ENCODE measurements at places on chromosomes 3 and 15.
A peak's percentile ranks its signal among the peaks of the same experiment; 100 is the strongest.

DNA sequence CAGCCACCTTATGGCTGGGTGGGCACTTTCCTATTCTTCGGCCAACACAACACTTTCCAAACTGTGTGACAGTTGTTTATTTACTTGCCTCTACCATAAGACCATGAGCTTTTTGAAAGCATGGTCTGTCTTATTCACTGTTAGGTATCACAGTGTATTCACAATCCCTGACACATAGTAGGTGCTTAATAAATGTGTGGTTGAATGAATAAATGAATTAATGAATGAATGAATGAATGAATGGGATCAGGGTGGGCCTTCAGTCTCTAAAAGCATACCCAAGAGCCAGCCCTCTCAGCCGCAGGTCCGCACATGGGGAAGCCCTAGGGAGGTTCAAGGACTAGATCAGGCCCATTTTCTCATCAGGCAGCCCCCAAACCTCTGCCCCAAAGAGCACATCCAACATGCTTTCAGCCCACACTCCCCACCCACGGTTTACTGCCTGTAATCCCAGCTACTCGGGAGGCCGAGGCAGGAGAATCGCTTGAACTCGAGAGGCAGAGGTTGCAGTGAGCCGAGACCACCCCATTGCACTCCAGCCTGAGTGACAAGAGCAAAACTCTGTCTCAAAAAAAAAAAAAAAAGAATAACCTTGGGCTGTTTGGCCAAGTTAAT lies 95.9 kb downstream of the LIPC start:
- DNase-seq: no peak

DNA sequence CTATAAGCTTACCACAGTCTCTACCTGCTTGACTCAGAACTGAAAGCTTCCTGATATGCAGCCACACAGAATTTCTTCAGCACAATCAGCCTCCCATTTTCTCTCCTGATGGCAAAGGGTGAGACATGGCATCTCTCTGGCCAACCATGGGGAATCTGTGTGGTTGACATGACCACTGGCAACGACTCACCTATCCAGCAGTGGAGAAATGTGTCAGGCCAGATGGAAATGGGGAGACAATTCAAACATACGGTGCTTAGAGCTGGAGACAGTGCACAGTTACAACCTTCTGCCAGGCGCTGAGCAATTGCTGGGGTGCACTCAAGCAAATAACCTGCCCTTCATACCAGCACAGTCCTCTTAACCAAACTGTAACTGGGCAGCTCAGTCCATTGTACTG lies 3.6 kb downstream of the ZNF385D start:
- DNase-seq: no peak

- DNase-seq: no peak
Observed at GRCh38 chr3:69536306-69537020, 150.6 kb upstream of the FRMD4B start.

DNA sequence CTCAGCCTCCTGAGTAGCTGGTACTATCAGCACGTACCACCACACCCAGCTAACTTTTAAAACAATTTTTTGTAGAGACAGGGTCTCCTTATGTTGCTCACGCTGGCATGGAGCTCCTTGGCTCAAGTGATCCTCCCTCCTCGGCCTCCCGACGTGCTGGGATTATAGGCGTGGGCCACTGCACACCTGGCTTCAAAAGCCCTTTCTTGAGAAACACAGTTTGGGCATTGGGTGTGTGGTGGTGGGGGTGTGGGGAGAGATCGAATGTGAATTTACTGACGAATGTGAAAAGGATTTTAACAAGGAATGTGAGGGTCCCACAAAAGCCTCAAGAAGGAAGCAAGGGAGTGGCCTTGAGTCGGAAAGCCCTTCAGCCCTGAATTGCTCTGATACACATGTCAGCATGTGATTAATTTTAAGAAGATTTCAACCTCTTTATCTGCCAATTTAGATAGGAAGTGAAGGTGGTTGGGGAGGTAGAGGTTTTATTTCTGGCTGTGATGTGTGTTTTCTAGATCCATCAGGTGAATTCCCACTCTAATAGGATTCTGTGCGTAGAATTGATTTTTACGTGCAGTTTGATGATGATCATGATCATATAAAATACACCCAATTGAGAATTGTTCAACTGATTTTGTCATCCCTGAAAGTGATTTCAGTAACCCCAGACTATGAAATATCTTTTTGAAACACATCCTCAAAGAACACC lies 1.1 kb downstream of the CCR4 start:
- no peak for DNase-seq

- DNase-seq: no peak
Observed at GRCh38 chr3:52880474-52880873, 16.9 kb downstream of the STIMATE start.

DNA sequence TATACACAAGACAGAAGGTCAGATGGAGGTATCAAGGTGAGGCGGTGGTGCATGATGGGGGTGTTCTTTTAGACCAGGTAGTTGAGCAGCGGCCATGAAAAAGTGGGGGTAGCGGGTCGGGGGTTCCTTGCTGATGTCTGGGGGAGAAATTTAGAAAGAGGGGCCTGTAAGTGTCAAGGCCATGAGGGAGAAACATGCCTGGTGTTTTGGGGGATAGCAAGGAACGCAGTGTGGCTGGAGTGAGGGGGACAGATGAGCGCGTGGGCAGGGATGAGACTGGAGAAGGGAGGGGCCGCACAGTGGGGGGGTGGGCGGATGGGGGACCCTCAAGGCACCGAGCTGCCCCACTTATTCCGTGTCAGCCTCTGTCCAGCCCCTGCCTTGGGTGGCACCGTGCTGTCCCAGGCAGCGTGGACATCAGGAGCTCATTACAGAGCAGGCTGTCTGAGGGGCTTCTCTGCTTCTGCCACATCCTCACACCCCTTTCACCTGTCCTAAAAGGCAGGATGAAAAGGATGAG lies 143.3 kb downstream of the SMAD6 start:
- DNase-seq: no peak

DNA sequence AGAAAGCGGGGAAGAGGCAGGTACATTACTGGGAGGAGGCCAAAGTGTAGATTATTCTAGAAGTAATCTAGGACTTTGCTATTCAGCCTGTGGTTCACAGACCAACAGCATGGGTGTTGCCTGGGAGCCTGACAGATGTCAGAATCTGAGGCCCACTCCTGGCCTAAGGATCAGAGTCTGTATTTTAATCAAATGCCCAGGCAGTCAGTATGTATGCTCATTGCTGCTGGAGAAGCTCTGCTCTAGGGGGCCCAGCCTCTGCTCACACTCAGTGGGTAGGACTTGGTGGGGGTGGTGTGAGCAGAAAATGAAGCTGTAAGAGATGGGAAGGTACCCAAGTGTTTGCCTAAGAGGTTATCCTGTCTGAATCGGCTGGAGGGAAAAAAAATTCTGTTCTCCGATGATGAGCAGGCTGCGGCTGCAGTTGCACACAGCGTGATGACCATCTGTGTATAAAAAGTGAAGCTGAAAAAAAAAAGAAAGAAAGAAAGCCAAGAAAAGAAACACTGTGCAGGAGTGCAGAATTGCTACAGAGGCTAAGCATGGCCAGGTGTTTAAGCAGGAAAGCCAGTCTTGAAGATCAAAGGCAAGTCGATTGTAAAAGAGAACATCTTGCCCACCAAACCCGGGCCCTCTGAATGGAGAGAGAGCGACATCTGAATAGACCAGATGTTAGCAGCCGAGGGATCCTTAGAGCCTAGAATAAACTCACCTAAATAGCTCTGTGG lies 65.2 kb downstream of the EIF4E3 start:
- DNase-seq: no peak

DNA sequence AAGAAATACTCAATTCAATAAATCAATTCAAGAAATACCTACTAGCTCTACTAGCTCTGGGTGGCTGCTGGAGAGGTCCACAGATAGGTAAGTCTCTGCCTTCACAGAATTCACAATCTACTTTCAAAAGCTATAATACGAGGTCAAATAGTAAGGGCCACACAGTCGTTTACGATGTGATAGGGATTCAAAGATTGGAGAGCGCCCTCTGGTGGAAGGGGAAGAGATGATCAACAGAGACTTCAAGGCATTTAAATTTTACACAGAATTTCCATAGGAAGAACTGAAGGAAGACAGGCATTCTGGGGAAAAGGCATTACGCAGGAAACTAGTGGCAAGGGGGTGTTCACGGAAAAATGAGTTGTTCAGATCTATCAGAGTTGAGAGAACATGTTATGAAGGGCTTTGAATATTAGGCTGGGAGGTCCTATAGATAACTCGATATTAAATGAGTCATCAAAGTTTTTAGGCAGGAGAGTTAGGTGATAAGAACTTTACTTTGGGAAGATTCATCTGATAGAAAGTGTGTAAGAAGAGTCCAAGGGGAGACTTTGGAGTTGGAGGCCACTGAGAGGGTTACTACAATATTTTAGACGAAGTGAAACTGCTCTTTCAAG lies 128.8 kb downstream of the FRMD5 start:
- peak; percentile 14 for DNase-seq

- DNase-seq: no peak
Observed at GRCh38 chr15:33735637-33736247, 232.6 kb upstream of the CHRM5 start.

- no peak for DNase-seq
Observed at GRCh38 chr15:71251584-71252043, 136.3 kb downstream of the THSD4 start.

GRCh38 chr3:172244011-172244410 lies 204.2 kb downstream of the GHSR start:
- DNase-seq: no peak

- DNase-seq: no peak
Observed at GRCh38 chr15:63251701-63252100, 25.7 kb upstream of the APH1B start.

- DNase-seq: no peak
Observed at GRCh38 chr3:64645243-64645642, 42.6 kb downstream of the ADAMTS9 start.

DNA sequence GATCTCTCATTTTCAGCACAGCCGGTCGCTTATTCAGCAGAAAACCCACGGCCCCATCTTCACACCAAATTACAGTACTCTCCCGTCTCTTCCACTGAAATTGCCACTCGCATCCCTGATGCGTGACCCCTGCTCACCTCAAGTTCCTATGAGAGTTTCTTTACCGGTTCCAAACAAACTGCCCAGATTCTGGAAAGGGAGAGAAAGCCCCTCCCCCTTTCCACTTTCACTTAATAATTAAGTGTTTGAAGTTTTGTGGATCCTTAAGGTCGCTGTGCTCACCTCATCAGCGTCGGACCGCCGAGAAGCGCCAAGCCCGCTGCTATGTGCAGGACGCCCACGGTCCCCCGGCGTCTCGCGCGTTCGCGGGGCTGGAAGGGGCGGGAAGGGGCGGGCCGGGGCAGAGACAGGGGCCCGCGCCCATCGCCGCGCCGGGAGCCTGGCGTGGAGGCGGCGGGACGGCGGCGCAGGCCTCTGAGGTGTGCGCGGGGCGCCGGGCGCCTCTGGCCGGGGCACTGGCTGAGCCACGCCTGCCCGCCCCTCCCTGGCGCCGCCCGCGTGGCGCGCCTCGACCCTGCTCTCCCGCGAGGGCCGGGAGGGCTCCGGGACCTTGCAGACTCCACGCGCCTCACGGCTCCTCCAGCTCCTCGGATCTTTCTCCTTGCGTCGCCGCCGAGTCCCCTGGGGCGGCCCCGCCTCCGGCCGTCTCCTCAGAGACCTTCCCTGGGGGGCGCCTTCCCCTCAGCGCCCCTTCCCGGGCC lies at the start of gene GPR156:
Gene GPR156 (minus strand): TSS at position 476 of the 761 bp plus-strand sequence. CDS start 41,124 bp downstream, outside the sequence.
- no peak for DNase-seq

DNA sequence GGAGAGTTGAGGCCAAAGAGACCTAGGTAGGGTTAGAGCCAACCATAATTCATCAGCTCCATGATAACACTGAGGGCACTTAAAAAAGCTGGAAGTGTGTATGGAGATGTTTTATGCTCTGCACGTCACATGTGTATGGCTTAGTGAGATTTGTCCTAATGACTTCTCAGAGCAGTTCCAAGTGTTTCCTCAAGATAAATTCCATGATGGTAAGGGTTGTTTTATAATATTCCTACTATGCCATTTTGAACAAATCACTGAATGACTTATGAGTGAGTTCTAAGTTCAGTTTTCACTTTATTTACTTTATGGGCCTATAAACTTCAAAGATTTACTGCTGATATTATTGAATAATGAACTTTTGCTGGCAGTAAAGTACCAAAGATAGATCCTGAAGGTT lies 28.1 kb downstream of the TEX9 start:
- no peak for DNase-seq

DNA sequence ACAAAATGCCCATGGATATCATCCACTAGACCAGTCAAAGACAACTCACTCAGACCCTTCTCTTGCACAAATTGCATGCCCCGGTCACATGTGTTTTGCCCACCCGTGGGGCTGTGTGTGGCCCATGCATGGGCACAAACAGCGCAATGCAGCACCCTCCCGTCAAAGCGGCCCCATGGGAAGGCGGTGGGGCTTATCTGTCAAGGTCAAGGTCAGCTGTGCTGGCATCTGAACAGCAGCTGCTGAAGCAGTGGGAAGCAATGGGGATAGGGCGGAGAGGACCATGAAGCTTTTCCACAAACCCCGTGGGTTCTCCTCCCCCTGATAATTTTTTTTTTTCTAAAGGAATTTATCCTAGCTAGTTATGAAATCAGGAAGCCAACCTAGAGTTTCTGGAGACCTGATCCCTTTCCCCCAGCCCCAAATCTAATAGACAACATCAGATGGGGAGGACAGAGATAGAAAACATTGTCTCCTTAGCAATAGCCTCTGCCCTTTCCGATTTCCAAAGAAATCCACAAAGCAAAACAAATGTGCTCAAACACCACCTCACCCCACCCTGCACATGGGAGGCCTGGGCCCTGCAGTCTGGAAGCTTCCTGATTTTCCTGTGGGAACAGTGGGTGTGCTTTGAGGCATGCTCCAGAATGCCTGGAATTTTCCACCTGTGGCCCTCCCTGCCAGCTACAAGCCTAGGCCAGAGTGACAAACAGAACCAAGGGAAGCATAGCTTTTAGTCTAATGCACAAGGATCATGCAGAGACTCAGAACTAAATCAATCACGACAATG lies 84.4 kb downstream of the BDH1 start:
- no peak for DNase-seq

DNA sequence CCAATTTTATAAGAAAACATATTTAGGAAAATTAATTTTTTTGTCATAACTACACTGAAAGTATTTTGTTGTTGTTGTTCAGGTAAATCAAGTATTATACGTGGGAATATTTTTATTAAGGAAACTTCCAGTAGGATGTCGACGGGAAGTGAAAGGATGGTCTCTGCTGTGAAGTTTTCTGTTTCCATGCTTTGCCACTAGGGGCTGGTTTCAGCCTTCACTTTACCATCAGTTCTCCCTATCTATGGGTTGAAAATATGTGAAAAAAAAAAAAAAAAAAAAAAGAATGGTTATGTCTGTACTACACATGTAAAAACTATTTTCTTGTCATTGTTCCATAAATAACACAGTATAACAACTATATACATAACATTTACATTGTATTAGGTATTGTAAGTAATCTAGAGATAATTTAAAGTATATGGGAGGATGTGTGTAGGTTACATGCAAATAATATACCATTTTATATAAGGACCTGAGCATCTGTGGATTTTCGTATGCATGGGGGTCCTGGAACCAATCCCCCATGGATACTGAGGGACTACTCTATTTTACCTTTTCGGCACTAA lies 136.7 kb downstream of the SMAD6 start:
- no peak for DNase-seq

- DNase-seq: no peak
Observed at GRCh38 chr3:6251612-6252400, 609.1 kb upstream of the GRM7 start.
